Urothelium cell line (cell line): ENCODE measurements at places on chromosomes 7 and 10.
A peak's percentile ranks its signal among the peaks of the same experiment; 100 is the strongest.

DNA sequence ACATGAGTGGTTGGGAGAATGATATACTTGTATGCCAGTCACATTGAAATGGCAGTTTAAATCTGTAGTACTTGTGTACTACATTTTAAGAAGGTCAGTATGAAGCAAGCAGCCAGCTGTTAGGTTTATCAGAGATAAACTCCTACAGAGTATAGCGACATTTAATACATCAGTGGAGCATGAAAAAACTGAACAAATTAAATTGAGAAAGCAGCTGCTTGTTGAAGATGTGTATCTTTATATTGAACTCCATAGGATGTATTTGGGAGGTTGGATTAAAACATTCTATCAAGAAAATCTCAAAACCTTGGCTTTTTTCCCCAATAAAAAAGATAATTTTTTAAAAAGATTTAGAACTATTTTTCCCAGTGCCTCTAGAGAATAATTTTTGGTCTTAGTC lies 47.8 kb downstream of the PHF14 start:
- no peak for DNase-seq

DNA sequence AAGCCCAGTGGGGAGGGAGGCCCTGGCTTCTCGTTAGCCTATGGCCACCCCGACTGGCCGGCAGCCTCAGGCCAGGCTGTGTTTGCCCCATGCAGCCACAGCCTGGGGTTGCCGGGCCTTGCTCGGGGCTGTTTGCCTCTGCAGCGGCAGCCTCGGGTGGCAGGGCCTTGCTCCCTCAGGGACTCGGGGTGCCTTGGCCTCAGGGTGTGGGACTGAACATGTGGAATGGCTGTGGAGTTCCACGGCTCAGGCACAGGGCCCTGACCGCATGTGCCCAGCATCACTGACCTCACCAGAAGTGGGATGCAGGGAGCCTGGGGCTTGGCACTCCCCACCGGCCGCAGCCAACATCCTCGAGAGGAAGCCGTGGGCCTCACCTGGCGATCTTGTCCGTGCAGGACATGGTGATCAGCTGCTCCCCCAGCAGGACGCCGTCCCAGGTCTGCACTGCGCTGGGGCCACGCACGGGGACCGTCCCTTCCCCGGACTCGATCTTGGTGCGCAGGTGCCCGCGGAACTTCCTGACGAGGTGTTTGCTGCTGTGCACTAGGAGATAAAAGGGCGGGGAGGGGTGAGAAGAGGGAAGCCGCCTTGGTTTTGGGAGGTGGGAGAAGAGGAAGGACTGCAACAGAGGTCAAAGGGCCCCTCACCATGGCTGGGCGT lies 160.5 kb downstream of the WDR37 start:
- no peak for DNase-seq

- DNase-seq = peak; percentile 49
Measured at GRCh38 chr10:60099998-60100747, 193.8 kb upstream of the CCDC6 start.

GRCh38 chr10:24879861-24880260 lies 72.5 kb downstream of the PRTFDC1 start:
- DNase-seq = no peak

GRCh38 chr10:49191349-49191748 lies 3.2 kb upstream of the TMEM273 start:
- DNase-seq = no peak

DNA sequence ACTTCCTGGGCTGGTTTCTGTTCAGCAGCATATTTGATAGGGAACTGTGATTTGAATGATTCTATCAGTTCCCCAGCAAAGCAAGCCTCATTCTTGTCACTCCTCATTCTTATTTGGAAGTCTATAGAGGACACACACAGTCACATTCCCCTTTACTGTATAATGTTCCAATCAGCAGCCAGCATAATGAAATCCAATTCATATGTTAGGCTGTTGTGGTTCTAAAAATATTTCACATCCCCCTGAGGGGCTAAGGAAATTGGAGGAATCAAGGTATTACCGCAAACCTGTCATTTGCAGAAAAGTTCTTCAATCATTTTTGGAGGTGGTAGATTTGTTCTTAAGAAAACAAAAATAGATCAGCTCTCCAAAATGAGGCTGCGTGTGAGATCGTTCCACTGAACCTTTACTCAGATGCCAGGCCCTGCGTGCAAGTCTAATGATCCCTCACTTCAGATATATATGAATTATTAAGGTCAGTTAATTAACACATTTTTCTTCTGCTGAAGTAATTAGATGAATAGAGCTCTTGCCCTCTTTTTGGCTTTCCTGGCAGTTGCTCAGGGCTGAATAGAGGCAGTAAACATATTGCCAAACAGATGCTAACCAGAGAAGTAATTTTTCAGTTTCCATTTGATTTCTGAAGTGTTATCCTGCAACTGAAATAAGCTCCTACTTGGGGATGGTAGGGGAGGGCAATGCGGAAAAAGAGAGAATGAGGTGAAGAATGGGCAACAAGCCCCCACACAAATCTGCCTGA lies 31.8 kb downstream of the LSMEM1 start:
- no peak for DNase-seq

DNA sequence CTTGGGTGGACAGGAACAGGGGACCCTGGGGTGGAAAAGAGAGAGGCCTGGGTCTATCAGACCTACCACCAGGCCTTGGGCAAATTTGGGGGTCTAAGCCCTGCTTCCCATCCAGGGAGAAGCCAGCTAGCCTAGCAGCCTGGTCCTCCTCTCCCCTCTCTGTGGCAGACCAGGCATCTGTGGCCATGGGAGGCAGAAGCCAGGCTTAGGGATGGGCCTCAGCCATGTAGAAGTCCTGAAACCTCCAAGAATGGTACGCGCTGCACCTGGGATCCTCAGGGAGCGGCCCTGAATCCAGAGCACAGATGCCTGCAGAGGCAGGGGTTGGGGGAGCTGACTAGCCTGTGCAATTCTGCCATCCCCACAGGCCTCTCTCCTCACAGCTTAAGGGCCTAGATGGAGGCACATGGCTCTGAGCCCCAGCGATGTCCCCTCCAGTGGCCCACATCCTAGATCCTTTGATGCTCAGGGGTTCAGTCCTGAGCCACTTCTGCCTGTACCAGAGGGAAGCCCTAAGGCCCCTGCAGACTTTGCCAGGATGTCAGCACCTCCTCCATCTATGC lies 21.2 kb downstream of the GRID1 start:
- DNase-seq = no peak

GRCh38 chr7:131786204-131786603 lies 229.8 kb upstream of the PODXL start:
- DNase-seq = no peak

- peak; percentile 32 for DNase-seq
Measured at GRCh38 chr10:6669269-6669859, 89.3 kb upstream of the PRKCQ start.

DNA sequence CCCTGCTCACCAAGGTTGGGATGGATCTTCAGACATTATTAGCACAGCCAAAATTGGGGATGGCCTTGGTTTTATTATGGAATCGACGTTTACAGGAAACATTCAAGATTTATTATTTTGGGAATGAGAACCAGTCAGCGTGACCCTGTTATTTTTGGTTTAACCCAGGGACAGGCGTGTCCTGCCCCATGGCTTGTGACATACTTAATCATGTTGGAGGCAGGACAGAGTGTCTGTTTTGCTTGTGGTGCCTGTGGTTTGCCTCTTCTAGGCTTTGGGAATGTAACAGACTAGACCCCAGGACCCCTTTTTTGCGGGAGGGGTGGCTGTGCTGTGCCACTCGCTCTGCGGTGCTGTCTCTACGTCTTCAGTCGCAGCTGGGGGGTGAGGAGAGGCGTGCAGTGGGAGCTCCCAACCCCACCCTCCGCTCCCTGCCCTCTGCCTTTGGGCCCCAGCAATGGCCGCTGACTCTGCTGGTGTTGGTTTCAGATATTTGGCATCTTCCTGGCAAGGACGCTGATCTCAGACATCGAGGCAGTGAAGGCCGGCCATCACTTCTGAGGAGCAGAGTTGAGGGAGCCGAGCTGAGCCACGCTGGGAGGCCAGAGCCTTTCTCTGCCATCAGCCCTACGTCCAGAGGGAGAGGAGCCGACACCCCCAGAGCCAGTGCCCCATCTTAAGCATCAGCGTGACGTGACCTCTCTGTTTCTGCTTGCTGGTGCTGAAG lies 20.1 kb upstream of the SH2D4B start:
- DNase-seq = no peak

DNA sequence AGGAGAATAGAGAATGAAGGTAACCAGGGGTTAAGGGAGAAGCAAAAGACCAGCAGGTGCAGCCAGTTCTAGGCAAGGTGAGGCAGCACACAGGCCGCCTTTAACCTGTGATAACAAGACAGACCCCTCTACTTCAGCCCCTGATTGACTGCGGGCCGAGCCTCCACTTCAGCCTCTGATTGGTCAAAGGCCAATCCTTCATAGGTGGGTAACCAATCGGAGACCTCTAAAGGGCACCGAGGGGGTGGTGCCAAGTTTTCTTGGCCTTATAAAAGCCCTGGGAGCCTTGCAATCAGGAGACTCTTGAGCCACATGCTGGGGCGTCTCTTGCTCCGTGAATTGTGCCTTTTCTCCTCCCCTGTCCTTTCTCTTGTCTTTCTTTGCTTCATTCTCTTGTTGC lies 98.8 kb downstream of the ELFN1 start:
- no peak for DNase-seq

DNA sequence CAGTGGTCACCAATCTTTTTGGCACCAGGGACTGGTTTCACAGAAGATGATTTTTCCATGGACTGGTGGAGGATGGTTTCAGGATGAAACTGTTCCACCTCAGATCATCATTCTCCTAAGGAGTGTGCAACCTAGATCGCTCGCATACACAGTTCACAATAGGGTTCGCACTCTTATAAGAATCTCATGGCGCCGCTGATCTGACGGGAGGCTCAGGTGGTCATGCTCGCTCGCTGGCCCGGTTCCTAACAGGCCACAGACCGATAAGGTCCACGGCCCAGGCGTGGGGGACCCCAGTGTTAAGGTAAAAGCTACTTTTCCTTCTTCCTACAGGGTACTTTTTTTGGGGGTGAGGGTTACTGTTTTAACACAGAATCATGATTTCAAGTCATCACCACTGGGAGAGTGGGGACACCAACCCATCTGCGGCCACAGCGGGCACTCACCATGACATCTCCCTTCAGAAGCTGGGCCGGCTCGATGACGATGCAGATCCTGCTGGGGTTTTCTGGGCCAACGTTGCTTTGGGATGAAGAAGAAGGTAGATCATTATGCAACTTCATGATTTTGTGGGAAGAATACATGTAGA lies 170.5 kb downstream of the TNS3 start:
- DNase-seq = no peak

DNA sequence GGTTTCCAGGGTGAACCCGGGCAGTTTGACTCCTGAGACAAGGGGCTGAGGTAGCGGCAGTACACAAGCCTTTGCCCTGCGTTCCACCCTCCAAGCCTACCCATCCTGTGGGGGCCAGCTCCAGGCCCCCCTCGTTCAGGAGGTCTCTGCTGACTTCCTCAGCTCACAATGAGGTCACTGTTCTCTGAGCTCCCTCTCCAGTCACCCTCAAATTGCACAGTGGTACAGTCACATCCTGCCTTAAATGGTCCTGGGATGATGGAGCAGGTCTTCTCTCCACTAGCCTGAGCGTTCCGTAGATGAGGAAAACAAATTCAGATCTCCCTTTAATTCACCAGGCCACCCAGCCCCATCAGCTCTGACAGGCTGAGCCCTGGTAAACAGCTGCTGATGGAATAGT lies 90.2 kb downstream of the SH3PXD2A start:
- peak; percentile 69 for DNase-seq

DNA sequence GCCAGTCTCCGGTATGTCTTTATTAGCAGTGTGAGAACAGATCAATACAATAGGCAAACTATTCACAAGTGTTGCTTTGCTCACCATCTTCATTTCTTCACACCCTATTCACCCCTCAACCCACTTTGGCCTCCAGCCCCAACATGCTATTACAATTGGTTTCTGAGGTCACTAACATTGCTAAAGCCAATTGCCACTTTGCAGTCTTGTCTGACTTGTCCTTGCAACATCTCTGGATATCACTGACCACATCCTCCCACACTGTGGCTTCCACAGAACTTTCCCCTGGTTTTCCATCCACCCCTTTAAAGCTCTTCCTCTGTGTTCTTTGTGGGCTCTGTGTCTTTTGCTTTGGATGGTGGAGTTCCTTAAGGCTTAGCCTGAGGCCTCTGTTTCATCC lies 5.2 kb upstream of the APBB1IP start:
- no peak for DNase-seq

GRCh38 chr10:97828721-97829120 lies 20.9 kb upstream of the GOLGA7B start:
- no peak for DNase-seq

DNA sequence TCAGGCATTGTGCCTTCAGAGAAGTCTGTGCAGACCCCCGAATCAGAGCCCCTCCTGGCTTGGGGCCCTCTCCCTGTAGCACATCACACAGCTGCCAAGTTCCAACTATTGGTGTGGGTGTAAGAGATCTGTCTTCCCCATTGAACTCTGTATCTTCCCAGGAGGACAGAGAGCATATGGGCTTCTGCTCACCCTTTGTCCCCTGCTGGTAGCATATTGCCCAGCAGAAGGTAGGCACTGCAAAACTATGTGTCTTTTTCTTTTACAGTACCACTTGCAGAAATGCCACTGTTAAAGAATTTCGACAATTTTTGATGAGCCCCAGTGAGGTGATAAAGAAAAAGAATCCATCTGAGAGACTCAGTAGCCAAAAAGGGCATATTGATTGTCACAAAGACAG lies 59.6 kb downstream of the NPY start:
- DNase-seq = no peak

GRCh38 chr7:117010375-117011133 lies 57.3 kb downstream of the ST7 start:
- no peak for DNase-seq

DNA sequence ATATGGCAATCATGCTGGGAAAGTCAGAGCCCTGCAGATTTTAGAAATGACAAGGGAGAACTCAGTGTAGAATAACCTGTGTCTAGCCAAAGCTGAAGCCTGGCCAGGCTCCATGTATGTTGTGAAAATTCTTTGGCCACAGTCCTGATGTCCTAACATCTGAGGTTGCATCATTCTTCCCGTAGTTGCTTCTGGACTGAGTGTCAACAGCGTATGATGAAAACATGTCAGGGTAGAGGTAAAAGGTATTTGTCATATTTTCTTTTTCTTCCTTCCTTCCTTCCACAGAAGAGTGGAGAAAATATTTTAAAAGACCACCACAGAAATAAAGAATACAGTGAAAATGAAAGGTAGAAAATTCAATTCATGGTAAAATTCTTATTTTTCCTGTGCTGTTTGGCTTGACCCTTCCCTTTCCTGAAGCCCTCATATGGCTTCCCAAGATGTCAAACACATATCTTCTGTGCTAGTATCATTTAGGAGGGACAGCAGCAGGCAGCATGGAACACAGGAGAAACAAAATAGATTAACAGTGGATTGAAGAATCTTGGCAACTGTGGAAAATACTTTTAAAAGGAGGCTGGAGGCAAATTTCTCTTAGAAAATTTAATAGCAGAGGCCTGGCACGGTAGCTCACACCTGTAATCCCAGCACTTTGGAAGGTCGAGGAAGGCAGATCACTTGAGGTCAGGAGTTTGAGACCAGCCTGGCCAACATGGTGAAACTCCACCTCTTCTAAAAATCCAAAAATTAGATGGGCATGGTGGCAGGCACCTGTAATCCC lies 18.9 kb upstream of the NRBF2 start:
- peak; percentile 23 for DNase-seq
